ENCODE measurements at places on chromosomes 16 and 17. TPM values are rescaled to one million over a fixed set of nuclear protein-coding genes. Genes with fewer than 3 reads are reported as not detected.

Gene PMFBP1
- 3.1 TPM for total RNA-seq

Gene PYY
- total RNA-seq: not detected

Gene INPP5K
- total RNA-seq: 74.9 TPM

Gene MYH1
- total RNA-seq: 3.8 TPM

Gene DBNDD1
- total RNA-seq: 18.1 TPM

Gene ITGA3
- 22.1 TPM for total RNA-seq

Gene EFNB3
- total RNA-seq: 10.0 TPM

Gene MLX
- total RNA-seq: 29.8 TPM

Gene NR1D1
- total RNA-seq: 13.2 TPM

Gene MT1G
- not detected for total RNA-seq

Gene IL34
- total RNA-seq: 11.3 TPM

All from camera-type eye (tissue), 1 donor.